NCI-H2081 treated with DMSO at 0.1 percent for 48 hours (cell line): ENCODE measurements at places on chromosomes 6 and 20.

DNA sequence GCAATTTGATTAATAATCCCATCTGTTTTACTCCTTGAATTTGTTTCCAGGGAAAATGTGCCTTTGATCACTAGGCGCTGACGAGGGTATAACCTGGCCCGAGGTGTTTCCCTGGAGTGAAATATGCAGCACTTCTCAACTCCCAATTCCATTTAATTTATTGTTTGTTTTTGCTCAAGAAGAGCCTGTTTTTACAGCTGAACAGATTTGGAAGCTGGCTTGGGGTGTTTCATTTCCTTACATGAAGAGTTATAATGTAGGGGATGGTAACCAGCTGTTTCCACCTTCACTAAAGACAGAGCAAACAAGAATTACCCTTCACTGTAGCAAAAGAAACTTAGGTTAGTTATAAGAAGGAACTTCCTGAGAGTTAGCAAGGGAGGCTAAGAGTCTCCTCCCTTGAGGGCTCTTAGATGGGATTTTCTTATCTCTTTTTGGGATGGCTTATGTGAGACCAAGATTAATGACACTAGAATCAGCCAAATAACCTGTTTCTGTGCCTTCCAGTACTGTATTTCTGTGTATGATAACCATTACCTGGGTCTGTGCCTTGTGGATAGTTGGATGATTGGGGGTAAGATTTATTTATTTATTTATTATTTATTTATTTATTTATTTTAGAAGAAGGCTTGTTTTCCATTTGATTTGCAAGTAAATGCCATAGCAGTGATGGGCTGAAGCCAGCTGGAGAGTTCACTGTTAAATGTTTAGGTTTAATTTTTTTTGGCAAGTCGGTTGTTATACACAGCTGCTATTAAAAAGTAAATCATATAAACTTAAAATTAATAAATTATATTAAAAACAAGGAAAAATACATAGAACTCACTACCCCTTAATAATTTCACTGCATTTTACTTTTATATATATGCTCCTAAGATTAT is 162.2 kb upstream of the BMP2 start:
- no peak for DNase-seq

GRCh38 chr6:71079677-71080076 is 122.8 kb upstream of the B3GAT2 start:
- no peak for DNase-seq

DNA sequence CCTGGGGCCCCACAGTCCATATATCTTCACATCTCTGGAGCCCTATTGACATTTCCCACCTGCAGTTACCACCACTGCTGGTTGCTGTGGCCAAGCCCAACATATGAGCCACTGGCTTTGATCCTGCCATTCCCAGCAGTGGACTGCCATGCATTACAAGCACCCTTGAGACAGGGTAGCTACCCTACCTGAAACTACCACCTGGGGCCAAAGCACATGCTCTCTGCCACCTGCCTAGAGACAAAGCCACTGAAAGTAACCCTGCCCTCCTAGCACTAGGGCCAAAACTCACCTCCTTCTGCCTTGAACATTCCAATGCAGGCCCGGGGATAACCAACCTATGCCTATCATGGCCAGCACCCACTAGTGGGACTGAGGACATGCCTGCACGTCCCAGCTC is 255.5 kb upstream of the KHDRBS2 start:
- DNase-seq: no peak

- no peak for DNase-seq
Measured at GRCh38 chr20:10115021-10115420, 80.2 kb downstream of the ANKEF1 start.

DNA sequence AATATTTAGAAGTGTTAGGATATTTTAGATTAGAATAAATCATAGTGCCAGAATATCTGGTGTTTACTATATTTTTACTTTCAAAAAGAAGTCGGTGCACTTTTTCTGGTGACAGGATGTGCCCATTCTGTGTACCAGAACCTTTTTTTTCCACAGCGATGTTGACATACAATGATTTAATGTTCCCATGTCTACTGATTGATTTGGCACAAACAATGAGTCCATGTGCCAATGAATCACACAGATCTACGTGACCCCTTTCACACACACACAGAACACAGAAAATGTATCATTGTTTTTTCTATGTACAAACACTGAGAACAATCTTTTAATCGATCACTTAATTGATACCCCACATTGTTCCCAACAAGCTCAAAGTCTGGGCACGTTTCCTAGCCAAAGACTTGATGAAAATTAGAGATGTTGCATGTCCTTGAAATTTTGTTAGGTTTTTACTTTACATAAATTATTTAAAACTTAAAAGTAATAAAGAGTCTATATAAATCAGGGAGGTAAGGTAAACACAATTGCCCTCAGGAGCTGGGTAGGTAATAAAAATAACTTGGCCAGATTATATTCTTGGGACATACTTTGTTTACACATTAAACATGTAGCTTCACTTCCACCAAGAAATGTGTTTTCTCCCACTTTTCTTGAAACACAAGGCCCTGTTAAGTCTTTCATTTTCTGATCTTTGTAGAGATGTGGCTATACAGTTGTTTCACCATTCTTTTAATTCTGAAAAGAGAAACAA is 36.4 kb upstream of the SOX4 start:
- DNase-seq: no peak

GRCh38 chr6:45278367-45278766 is 49.8 kb upstream of the RUNX2 start:
- DNase-seq: no peak

DNA sequence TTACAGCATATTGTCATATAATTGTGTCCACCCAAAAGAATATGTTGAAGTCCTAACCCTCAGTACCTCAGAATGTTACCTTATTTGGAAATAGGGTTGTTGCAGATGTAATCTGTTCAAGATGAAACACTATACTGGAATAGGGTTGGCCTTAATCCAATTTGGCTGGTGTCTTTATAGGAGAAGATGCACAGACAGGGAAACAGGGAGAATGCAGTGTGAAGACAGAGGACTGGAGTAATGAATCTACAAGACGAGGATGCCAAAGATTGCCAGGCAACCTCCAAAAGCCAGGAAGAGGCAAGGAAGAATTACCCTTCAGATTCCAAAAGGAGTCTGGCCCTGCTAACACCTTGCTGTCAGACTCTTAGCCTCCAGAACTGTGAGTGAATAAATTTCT is 482.9 kb downstream of the PTPRT start:
- DNase-seq: no peak

DNA sequence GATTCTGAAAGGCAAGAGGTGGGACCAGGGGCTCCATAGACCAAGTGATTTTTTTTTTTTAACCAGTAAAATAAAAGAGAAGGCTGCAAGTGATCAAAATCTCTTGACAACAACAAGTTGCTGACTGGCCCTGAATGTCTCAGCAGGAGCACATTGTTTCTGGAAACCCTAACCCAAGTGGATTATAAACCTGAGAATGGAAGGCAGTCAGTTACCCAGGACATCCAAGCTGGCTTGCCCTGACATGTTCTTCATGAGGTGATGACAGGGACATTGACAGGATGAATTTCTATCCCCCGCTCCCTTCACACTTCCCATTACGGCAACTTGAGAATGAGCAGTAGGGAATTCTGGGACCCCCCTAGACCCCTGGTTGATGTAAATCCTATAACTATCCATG is 49.6 kb upstream of the RIPOR2 start:
- no peak for DNase-seq

GRCh38 chr6:132052096-132052495 is 100.9 kb upstream of the CCN2 start:
- DNase-seq: no peak

DNA sequence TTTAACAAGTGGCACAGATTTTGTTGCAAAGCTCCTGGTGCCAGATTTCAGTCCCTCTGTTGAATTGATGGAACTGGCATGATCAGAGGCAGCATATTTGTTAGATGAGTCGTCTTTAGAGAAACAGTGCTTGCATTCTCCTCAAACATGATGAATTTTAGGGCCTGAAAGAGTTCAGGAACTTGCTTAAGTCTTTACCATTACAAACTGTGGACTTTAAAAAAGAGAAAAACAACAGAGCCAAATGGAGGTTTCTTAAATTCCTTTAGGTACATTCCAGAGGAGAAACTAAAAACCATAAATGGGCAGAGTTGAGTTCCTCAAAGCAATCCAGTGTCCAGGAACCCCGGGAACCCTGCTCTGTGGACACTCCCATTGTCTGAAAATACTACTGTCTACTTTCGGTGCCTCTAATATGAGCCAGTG is 2.5 kb downstream of the GTF2H5 start:
- DNase-seq: no peak

GRCh38 chr20:688809-689212 is 13.2 kb upstream of the SCRT2 start:
- DNase-seq: no peak

GRCh38 chr6:98601716-98602115 is 232.7 kb upstream of the POU3F2 start:
- no peak for DNase-seq

GRCh38 chr6:83168556-83168955 is 24.5 kb downstream of the PGM3 start:
- DNase-seq: no peak

DNA sequence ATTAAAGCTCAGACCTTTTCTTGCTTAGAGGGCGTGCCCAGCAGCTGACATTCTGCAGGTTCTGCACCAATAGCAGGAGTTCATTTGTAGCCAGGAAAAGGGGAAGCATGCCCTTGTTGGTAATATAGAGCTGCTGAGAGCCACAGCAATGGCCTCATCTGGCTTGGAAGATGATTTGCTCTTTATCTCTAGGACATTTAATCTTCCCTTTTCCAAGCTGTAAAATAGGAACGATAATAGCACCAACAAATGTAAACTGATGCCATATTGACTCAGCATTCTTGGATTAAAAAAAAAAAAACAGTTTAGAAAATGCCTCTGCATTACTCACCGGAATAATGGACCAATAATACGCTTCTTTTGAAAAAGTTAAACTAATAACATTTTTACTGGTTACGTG is 93.4 kb upstream of the SLC2A12 start:
- DNase-seq: no peak

DNA sequence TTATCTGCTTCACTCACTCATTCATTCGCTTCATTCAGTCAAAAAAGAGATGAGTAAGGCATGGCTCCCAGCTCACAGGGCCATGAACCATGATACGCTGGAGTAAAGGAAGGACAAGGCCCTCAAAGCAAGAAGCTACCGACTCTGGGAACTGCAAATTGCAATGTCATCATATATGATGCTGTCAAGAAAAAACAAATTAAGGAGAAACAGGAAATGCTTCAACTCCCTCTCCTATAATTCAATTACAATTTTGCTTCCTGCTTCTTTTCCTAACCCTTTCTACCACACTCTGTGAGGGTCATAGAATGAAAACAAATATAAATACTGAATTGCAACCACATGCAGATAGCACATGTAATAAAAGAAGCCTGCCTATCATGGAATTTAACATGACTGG is 725.7 kb upstream of the FLRT3 start:
- no peak for DNase-seq

- no peak for DNase-seq
Measured at GRCh38 chr20:18717062-18717461, 96.5 kb upstream of the SCP2D1 start.

DNA sequence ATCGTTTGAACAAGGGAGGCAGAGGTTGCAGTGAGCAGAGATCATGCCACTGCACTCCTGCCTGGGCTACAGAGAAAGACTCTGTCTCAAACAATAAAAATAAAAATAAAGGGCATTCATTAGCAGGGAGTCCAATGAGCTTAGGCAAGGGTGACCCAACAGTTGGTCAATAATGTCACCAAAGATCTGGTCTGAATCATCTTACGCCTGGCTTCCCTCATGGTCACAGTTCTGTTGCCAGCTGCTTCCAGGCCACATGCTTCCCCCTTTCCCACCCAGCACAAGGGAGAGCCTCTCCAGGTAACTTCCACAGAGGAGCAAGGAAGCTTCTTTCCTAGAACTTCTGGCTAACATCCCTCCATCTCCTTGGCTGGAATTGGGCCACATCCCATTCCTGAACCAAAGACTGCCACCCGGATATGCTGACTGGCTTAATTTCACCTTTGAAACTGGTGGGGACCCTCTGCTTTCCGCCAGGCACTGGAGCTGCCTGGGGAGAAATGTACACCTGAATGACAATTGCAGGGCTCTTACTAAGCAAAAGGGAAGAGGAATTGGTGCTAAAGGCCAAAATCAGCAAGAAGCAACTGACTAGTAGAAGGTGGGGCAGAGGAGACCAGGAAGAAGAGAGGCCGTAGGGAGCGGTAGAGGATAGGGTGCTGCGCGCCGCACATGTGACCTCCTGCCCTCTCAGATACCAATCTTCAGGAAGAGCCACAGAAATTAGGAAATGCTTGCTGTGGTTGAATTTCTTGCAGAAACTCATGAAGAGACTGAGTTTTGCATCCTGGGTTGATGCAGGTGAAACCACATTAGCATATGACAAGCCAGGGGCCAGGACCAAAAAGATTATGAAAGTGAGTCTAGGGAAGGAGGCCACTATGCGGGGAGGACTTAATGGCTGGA is 8.3 kb upstream of the SCML4 start:
- no peak for DNase-seq

DNA sequence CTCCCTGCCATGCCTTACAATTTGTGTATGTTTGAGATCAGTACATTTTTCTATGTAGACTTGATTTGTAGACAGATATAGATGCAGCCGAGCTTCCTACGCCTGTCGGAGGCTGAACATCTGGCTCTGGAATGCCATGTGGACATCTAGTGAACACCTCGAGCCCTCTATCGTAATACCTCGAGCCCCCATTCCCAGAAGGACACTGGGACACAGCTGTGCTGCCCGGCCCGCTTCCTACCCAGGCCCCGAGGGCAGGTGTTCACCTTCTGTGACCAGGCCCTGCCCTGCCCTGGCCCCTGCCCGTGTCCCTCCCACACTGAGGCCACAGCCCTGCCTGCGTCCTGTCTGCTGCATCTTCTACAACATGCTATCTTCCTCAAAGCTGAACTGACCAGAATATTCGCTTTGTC is 12.9 kb downstream of the RPS6KA2 start:
- no peak for DNase-seq
